Activated naive CD4-positive, alpha-beta T cell treated with anti-CD3 and anti-CD28 coated beads, Interleukin-2, amount 10 ng/mL, durations not matched to agents 7 days and 5 days (primary cell): ENCODE measurements at places on chromosomes 4 and X.

DNA sequence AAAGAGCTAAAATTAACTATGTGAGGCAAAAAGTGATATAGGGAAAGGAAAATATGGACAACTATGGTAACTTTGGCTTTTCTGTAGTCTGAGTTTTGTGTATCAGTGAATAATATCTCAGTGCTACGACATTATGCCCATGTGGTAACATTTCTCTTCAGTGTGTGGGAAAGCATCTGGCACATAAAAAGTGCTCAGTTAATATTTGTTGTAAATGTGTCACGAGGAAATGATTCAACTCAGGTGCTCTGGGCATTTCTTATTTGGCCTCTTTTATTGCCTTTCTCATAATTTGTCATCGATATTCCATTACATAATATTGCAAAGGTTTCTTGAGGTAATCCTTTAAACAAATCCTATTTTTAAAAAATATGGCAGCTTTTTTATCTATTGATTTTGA lies 17.6 kb downstream of the OFD1 start:
- no peak for DNase-seq
- no peak overlapping the region for H3K27ac ChIP-seq
- H3K36me3 ChIP-seq = peaks cover 29% of the 10 kb centered on the region
- H3K4me3 ChIP-seq = no peak overlapping the region
- peaks cover 28% of the 10 kb centered on the region for H3K4me1 ChIP-seq

GRCh38 chrX:44332437-44332836 lies 11.0 kb downstream of the EFHC2 start:
- peaks cover 37% of the 10 kb centered on the region for H3K4me1 ChIP-seq
- H3K36me3 ChIP-seq = no peaks in the 10 kb centered on the region
- no peak overlapping the region for H3K4me3 ChIP-seq

- no peak overlapping the region for H3K27ac ChIP-seq
- H3K27me3 ChIP-seq = no peaks in the 10 kb centered on the region
- no peak for DNase-seq
- no peak overlapping the region for H3K4me3 ChIP-seq
- no peaks in the 10 kb centered on the region for H3K36me3 ChIP-seq
- no peaks in the 10 kb centered on the region for H3K4me1 ChIP-seq
Measured at GRCh38 chrX:148588649-148589310, 88.4 kb downstream of the AFF2 start.

DNA sequence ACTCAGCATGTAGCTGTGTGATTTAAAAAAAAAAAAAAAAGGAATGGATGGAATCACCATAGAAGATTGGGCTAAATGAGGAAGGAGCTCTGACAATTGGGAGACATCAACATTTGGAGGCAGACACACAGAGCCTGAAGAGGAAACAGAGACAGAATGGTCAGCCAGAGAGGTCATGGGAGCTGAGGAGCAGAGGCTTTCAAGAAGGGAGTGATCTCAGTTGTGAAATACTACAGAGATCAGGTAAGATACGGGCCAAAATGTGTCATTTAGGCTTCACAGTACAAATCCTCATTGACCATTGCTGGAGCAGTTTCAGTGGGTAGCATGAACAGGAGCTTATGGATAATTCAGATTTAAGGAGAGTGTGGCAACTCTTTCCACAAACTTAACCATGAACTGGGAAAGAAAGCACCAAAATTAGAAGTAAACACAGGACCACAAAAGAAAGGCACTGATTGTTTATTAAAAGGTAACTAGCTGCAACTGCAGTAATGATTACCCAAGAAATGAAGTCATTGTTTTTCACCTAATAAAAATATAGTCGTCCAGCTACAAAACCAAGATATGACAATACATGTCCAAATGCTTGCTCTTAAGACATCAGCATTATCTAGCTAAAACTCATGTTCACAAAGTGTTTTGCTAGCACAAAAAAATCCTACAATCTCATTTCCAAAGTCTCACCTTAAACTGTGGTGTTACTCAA lies 203.2 kb downstream of the DHX15 start:
- H3K4me1 ChIP-seq = no peaks in the 10 kb centered on the region
- no peak for DNase-seq
- no peaks in the 10 kb centered on the region for H3K27me3 ChIP-seq
- H3K4me3 ChIP-seq = no peak overlapping the region

DNA sequence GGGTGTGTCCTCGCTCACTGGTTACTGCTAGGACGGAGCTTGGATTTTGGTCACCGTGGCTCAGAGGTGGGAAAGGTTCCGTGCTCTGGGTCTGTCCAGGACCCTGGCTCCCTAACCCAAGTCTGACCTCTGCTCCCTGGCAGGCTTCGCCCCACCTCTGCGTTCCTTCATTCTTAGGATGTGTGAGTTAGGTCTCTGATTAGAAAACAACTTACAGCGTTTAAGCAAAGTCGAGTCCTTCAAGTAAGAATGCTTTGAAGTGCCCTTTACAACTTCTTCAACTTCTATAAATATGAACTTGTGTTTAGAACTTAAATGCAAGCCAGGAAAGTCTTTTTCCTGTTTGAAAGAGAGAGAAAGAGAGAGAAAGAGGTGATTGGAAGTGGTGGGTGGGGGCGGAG lies 891 bp downstream of the TLR2 start:
- no peak for DNase-seq
- peak overlapping the region; percentile 37 for H3K27ac ChIP-seq
- peaks cover 19% of the 10 kb centered on the region for H3K4me1 ChIP-seq
- peak overlapping the region; percentile 79 for H3K4me3 ChIP-seq
- peaks cover 21% of the 10 kb centered on the region for H3K36me3 ChIP-seq

GRCh38 chr4:109186458-109186945 lies 116.0 kb downstream of the COL25A1 start:
- no peak overlapping the region for H3K27ac ChIP-seq
- no peak overlapping the region for H3K4me3 ChIP-seq
- H3K27me3 ChIP-seq = peaks cover 13% of the 10 kb centered on the region
- DNase-seq = no peak

DNA sequence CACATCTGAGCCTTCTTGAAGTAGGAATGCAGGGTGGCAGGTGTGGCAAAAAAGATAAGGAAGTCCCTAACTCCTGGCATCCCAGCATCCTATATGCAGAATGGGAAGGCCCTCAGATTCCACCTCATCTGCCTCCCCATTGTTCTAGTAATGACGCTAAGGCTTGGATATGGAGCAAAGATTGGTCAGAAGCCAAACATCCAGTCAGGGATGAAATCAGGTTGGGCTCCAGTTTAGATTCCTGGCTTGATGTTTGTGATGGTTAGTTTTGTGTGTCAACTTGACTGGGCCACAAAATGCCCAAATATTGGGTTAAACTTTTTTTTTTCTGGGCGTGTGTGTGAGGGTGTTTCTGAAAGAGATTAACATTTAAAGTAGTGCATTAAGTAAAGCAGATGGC lies 39.6 kb upstream of the MAGEA4 start:
- H3K27me3 ChIP-seq = no peaks in the 10 kb centered on the region
- no peaks in the 10 kb centered on the region for H3K4me1 ChIP-seq
- no peak overlapping the region for H3K4me3 ChIP-seq
- no peaks in the 10 kb centered on the region for H3K36me3 ChIP-seq
- H3K27ac ChIP-seq = no peak overlapping the region
- DNase-seq = no peak

DNA sequence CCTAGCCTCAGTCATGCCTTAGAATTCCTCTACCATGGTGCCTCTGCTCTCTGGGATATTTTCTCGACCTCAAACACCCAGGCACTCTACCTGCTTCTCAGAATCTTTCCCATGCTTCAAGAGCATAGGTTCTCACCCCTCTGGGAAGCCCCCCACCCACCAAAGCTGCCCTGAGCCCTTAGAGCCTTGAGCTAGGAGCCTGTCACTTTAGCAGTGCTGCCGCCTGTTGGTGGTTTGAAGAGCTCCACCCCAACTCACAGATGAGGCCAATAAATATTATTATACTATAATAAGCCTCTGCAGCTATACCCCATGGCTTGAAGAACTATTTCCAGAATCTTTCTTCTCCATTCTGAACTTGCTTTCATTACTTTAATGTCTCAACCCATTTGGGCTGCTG lies 109.7 kb downstream of the RTL5 start:
- peaks cover 77% of the 10 kb centered on the region for H3K27me3 ChIP-seq
- no peak overlapping the region for H3K4me3 ChIP-seq
- H3K36me3 ChIP-seq = no peaks in the 10 kb centered on the region
- no peak overlapping the region for H3K27ac ChIP-seq
- peaks cover 13% of the 10 kb centered on the region for H3K4me1 ChIP-seq
- peak; percentile 21 for DNase-seq

DNA sequence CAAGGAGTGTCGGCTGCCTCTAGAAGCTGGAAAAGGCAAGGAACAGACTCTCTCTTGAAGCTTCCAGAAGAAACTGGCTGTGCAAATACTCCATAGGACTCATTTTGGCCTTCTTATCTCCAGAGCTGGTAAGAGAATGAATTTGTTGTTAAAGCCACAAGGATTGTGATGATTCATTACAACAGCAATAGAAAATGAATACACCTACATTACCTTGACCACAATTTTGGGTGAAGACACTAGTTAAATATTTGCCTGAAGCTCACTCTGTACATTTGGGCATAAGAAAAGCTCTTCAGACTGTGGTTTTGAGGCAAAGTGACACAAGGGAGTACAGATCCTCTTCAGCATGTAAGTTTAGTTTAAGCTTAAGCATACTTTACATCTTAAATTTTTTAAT lies 134.5 kb upstream of the TLL1 start:
- H3K27me3 ChIP-seq = no peaks in the 10 kb centered on the region
- H3K36me3 ChIP-seq = no peaks in the 10 kb centered on the region
- H3K27ac ChIP-seq = no peak overlapping the region
- H3K4me1 ChIP-seq = no peaks in the 10 kb centered on the region
- H3K4me3 ChIP-seq = no peak overlapping the region
- DNase-seq = no peak

DNA sequence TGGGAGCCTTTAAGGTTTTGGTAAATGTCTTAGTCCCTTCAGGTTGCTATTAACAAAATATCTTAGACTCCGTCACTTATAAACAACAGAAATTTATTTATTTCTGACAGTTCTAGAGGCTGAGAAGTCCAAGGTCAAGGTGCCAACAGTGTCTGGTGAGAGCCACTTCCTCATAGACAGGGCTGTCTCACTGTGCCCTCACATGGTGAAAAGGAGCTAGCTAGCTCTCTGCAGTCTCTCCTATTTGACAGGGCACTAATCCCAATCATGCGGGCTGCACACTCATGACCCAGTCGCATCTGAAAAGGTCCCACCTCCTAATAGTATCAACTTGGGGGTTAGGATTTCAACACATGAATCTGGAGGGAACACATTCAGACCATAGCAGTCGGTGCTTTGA lies 63.4 kb upstream of the KLF3 start:
- no peaks in the 10 kb centered on the region for H3K27me3 ChIP-seq
- H3K36me3 ChIP-seq = peaks cover 3% of the 10 kb centered on the region
- H3K4me1 ChIP-seq = peaks cover 24% of the 10 kb centered on the region

DNA sequence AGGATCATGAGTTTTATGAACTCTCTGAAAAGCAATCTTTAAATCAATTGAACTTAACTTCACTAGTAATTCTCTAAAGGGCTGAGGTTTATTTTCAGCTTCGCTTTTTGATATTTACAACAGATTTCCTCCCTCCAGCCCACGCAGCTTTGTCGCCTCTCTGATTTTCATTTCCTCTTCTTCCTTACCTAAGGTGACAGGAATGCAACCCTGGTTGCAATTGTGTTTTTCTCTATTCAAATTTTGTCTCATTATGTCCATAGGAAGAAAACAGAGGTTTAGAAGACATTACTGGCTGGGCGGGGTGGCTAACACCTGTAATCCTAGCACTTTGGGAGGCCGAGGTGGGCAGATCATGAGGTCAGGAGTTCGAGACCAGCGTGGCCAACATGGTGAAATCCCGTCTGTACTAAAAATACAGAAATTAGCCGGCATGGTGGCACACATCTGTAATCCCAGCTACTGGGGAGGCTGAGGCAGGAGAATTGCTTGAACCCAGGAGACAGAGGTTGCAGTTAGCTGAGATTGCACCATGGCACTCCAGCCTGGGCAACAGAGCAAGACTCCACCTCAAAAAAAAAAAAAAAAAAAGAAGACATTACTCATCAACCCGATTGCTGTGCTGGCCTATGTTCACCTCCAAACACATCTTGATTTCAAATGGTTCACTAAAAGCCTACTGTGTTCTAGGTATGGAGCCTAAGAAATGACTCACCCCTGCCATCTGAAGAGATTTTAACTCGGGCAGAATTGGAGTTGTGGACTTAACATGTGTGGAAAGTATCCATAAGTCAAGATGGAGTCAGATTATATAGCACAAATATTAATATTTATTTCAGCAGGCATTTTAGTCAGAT lies 36.8 kb downstream of the VSIG4 start:
- H3K27ac ChIP-seq = no peak overlapping the region
- no peak overlapping the region for H3K4me3 ChIP-seq
- peaks cover 12% of the 10 kb centered on the region for H3K36me3 ChIP-seq
- peaks cover 71% of the 10 kb centered on the region for H3K4me1 ChIP-seq
